ENCODE measurements at places on chromosomes 16 and 17.

GRCh38 chr16:50666658-50667496 lies 14.2 kb downstream of the SNX20 start:
- no peak for DNase-seq

GRCh38 chr16:23119570-23119969 lies 29.7 kb downstream of the USP31 start:
- DNase-seq = no peak

GRCh38 chr17:46148247-46148646 lies 45.0 kb downstream of the KANSL1 start:
- DNase-seq = no peak

DNA sequence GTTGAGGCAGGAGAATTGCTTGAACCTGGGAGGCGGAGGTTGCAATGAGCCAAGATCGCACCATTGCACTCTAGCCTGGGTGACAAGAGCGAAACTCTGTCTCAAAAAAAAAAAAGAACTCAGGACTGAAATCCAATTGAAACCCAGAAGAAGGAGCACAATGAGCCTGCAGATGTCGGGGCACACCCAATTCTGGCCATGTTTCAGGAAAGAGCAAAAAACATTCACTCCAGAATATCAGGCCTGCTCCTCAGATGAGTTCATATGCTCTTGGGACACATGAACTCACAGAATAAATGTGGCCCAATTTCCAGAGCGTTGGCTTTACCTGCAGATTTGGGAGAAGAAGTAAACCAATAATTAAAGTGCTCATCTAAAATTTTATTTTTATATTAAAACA lies 3.0 kb upstream of the CMTM2 start:
- no peak for DNase-seq

DNA sequence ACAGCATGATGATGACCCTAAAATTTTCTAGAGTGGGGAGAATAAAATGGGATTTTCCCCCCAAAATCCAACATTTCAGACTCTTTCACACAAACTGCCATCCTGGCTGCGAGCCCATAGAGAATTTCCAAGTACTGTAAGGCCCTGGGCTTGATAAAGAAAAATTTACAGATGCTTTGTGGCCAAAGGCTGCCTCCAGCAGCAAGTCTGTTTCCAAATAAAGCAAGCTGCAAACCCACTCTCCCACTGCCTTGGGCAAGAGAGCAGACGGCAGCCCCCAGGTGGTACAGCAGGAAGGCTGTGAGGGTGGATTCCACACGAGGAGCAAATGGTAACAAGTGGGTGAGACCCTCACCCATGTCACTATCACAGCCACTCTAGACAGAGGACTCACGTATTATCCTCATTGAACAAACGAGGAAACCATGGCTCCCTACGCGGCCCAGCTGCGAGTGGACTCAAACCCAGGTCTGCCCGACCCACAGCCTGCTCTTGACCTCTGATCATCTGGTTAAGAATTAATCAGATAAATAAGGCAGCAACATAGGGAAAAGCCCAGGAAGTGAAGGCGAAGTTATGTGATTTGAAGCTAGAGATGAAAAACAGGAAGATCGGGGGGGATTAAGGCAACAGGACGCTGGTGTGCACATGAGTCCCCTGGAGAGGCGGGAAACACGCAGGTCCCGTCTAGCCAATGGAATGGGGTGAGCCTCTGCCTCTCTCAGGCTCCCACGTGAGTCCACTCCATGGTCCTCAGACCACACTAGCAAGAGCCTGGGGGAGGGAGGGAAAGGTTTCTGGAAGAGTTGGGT lies 37.4 kb downstream of the AXIN2 start:
- DNase-seq = no peak

DNA sequence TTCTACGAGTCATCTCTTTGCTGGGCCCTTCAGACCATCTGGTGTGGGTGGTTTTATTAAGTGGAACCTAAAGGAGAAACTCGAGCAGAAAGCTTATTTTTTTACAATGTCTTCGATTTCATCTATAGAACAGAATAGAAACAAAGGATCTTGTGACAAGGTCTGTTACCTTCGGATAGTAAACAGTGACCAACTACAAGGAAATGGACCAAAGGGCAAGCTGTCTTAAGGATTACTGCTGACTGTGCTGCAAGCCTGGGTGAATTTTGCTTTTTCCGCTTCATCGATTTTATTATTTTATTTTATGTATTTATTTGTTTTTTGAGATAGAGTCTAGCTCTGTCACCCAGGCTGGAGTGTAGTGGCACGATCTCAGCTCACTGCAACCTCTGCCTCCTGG lies 348.9 kb upstream of the ERCC4 start:
- no peak for DNase-seq

DNA sequence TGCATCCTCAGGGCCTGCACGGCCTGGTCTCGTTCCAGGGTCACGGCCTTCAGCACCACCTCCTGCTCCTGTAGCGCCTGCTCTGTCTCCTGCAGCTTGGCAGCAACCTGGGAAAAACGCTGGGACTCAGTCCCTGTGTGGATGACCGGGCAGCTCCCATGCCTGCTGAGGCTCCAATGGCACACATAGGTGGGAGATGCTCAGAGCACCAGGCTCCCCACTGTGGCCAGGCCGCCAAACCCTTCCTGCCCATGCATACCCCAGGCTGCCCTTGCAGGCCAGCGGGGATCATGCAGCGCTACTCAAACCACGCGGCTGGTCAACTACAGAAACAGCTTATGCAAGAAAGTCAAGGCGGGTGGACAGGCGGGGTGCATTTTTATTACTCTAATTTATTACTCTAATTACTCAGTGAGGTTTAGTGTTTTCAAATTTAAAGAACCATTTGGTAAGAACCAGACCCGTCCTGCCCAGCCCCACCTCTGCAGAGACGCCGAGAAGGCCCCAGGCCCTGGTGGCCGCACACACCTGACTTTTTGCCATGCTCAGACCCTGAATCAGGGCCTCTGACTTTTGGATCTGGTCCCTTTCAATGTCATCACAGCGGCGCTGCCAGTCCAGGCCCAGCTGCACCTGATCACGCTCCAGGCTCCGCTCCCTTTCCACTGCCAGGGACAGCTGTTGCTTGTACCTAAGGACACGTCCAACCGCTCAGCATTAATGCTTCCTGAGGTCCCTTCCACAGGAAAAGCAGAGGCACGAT lies 34.0 kb downstream of the CCDC57 start:
- no peak for DNase-seq

DNA sequence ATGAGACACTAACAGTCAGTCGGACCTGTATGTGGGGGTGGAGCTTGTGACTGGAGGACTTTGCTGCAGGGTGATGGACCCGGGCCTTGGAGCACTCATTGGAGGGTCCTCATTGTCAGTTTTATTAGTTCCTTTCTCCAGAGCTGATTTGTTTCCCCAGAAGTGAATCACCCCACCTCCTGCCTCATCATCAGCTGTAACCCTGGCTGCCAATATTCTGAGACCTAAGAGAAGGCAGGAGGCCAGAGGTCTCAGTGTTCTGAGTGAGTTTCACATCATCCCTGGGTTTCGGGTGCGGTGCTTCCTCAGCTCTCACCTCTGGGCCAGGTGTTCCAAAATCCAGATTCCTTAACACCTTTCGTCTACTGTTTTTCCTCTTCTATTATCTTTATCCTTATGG lies 49.9 kb upstream of the KIFC3 start:
- DNase-seq = no peak

DNA sequence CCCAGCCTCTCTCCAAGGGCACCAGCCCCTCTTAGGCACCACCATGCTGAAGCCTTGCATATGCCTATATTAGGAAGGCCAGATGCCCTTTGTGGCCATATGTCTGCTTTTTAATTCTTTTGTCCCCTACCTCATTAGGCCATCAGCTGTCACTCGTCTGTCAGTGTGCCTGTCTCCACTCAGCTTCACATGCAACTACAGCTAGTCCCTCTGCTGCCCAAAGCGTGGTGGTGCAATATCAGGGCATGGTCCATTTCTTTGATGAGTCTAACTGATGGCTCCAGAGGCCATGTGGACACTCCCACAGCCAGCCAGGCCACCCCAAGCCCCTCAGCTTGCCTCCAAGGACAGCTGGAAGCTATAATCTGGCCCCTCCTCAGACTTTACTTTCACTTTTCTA lies 36.3 kb downstream of the MYO18A start:
- DNase-seq = no peak

DNA sequence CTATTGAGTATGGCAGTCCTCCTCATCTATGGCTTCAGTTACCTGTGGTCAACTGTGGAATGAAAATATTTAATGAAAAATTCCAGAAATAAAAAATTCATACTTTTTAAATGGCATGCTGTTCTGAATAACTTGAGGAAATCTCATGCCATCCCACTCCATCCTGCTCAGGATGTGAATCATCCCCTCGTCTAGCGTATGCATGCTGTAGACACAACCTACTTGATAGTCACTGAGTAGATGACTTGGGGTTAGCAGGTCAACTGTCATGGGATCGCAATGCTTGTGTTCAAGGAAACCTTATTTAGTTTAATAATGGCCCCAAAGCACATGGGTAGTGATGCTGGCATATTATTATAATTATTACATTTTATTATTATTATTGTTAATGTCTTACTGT lies 4.8 kb upstream of the VAC14 start:
- no peak for DNase-seq

DNA sequence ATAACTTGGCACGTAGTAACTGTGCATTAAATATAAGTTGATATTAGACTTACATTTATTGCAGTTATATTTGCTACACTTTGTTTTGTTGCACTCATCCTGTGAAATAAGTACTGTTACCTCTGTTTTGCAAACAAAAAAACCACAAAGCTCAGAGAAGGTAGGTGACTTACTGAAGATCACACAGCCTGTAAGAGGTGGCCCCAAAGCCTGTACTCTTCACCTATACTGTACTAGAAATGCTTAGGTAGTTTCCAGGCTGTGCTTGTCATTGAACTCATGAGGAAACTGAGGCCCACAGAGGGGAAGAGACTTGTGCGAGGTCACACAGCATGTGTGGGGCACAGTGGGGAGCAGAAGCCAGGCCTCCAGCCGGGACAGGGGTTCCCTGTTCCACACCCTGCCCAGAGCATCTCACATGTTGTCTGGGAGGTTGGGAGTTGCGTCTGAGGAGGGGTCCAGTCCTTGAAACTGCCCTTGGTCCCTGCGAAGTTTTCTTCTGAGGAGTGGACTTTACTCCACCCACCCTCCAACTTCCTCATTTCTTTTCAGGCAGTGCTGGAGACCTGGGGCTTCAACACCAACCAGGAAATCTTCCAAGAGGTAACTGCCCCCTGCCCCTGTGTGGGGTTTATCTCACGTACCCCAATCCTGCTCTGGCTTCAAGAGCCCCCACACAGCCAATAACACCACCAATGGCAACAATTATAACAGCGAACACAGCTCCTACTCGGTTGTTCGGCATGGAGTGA lies 13.0 kb downstream of the CETP start:
- DNase-seq = no peak

- DNase-seq = no peak
These were observed 387.1 kb downstream of the HS3ST4 start for GRCh38 chr16:26078716-26079355.

GRCh38 chr16:48676836-48677235 lies 66.9 kb upstream of the N4BP1 start:
- no peak for DNase-seq

- DNase-seq = no peak
These were observed 75.5 kb downstream of the CMIP start for GRCh38 chr16:81520151-81520470.

DNA sequence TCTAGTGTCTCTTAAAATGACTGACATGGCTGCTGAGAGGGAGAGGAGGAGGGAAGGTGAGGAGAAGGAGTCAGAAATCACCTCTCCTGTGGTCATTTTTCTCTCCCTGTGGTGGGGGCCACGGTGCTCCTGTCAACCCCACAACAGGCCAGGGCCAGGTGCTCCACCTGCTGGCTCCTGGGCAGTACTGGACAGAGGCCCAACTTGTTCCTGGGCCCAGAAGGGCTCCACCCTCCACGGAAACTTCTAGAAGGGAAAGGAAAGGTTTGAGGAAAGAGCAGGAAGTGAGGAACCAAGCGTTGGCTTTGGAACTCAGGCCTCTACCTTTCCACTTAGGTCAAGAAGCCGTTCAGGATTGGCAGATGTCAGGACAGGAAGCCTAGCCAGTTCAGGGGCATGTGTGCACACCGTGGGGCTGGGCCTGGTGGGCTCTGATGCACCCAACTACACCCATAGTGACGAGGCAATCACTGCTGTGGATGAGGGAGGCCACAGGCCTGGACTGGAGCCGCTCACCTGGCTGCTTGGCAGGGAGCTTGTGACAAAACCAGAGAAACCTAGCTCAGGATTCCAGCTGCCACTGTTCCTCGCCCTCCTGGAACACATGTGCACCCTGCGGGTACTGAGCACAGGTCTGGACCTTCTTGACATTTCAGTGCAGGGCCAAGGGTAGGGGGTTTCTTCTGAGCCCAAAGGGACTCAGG lies 36.1 kb downstream of the WNT3 start:
- no peak for DNase-seq

GRCh38 chr17:49696233-49696761 lies 11.5 kb downstream of the SLC35B1 start:
- no peak for DNase-seq

DNA sequence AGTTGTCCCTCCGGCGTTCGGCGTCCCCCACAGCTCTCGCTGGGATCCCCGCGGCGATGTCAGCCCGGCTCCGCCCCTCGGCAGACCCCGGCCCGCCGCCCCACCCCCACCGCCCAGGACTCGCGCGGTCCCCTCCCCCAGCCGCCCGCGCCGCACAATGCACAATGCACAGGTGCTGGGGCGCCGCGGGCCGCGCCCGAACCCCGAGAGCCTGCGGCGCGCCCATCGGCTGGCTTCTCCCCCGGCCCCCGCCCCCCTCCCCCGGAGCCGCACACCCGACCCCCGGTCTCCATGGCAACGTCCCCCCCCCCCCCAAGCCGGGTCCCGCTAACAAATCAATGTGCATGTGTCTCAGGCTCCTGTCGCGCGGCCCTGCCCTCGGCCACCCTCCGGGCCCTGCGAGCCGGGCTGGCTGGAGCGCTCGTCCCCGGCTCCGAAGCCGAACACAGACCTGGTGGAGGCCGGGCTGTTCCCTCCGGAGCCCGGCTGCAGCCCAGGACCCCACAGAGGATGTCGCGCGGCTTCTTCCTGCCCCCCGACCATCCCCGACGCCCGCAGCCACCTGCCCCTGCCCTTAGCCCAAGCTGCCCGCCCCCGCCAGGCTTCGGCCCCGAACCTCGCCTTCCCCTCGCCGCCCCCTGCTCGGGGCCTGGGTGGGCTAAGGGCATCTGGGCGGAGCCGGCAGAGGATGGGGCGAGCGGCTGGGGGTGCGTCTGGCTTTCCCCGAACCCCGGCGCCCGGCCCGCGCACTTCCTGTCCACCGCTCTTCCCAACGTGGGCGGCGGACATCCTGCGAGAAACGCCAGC lies 818 bp upstream of the CBX8 start:
- no peak for DNase-seq

DNA sequence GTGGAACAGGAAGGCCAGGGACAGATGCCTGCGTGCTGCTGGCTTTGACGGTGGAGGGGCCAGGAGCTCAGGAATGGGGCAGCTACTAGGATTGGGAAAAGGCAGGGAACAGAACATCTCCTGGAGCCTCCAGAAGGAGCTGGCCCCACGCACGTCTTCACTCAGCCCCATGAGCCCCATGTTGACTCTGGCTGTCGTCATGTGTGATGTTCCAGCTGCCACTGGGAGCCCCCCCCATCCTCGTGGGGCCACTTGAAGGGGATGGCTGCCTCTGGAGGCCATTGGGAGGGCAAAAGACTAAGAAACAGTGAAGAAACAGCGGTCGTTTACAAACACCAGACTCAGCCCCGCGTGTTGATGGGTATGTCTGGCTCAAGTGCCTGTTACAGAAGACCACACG lies 18.5 kb upstream of the APRT start:
- no peak for DNase-seq
